Activated CD4-positive, alpha-beta T cell treated with anti-CD3 and anti-CD28 coated beads, Interleukin-2, amount 10 ng/mL, durations not matched to agents 24 days and 14 days (primary cell): ENCODE measurements at places on chromosomes 4 and X. TPM values are rescaled to one million over a fixed set of nuclear protein-coding genes. Genes with fewer than 3 reads are reported as not detected.

GRCh38 chrX:40237731-40238178 is 140.0 kb upstream of the BCOR start:
- DNase-seq = no peak

- no peak for DNase-seq
Measured at GRCh38 chr4:182310316-182310715, 67.1 kb downstream of the TENM3 start.

GRCh38 chr4:138199568-138200235 is 42.4 kb downstream of the SLC7A11 start:
- DNase-seq = no peak

DNA sequence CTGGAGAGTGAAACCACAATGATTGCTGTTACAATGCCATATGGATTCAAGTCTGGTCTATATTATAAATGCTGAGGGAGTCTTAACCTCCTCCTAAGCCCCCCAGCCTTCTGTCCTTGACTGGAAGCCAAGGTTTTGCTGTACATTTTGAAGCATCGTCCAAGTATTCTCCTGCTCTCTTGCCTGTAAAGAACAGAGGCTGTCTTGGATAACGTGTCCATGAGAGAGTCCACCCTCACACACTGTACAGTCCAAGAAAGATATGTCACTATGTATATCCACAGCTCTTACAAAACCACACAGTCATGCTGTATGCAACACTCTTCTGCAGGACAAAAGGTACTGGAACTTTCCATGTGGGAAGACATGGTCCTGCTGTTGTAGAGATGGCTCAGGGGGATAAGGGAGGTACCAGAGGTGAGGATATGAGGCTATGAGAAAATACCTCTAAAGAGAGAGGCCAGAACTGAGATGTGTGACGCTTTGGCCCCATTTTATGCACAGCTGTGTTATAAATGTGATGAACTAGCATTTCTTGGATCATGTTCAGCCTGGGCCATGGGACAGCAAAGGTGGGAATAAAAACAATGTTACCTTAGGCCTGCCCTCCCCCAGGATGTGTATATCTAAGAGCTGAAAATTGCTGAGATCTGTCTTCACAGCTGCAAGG is 678.6 kb downstream of the IQCM start:
- no peak for DNase-seq

GRCh38 chr4:72077346-72077745 is 45.5 kb downstream of the NPFFR2 start:
- DNase-seq = no peak

DNA sequence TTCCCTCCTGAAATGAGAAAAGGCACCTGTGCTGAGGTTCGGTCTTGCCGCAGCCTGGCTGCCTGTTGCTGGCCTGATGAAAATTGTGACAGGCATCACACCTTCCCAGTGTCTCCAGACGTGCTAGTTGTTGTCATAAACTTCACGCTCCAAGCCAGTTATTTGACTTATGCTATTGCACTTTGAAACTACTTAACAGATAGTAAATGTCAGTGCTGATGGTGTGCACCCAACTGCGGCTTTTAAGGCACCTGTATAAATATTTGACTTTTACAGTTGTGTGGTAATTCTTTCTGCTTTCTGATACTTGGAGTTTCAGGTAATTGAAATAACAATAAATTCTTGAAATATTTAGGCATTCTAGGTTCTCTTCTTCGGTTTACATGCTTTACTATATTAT is 1.8 kb downstream of the WWC2 start:
- DNase-seq = no peak

DNA sequence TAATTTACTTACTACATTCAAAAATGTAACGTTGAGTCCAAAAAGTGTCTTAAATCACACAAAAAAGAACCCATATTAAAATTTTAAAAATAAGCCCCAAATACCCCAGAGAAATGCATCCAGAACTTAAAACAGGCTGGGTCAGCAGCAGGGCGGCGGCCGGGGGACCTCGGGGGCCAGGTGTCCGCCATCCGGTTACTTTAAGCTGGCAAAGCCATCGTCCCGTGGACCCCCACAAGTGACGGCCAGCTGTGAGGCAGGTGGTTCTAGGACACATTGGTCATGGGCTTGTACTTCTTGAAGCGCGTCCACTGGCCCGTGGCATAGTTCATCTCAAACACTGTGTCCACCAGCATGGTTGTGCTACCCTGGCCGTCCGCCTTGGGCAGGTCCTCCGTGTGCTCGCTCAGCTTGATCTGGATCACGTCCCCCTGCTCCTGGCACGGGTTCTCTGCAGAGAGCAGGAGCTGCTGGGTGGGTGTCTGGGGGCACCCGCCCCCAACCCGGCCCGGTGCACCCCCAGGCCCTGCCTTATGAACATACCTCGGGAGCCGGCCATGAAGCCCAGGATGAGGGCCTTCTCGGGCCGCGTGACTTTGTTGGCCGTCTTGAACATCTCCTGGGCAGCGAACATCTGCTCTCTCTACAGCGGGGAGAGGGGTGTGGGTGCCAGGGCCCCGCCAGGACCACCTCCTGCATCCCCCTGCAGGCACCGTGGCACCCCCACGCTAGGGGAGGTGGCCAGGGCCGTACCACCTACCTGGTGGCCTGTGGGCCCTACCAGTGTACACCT is 25.5 kb downstream of the NELFA start:
- no peak for DNase-seq

GRCh38 chr4:38896940-38897339 is 29.3 kb downstream of the FAM114A1 start:
- DNase-seq = no peak

DNA sequence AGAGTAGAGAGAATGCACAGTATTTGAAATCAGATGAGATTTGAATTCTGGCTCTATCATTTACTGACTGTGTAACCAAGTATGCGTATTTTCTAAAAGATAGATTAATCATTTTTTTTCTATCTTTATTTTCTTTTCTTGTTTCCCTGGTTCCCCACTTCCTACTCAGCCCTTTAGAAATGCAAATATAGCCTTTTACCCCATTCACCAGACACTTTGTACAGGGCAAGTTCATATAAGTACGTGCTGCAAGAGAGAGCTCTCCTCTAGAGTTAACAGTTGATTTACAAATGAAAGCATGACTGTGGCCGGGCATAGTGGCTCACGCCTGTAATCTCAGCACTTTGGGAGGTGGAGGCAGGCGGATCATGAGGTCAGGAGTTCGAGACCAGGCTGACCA is 17.8 kb upstream of the TDO2 start:
- no peak for DNase-seq

DNA sequence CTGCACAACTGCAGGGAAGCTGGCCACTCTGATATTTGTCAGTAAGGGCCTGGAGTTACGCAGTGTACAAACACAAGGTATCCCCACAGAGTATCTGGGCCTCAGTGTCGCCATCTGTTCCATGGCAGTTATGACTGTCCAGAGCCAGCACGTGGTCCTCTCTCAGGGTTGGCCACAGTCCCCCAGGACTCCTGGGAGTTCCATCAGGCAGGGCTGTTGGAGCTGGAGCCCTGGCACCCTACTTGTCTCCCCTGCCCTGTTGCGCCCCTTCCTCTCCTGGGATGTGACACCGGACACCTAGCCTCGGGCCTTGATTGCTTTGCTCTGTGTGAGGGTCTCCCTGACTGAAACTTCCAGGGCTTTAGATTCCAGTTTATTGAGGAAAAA is 8.4 kb downstream of the HTRA3 start:
- DNase-seq = no peak

DNA sequence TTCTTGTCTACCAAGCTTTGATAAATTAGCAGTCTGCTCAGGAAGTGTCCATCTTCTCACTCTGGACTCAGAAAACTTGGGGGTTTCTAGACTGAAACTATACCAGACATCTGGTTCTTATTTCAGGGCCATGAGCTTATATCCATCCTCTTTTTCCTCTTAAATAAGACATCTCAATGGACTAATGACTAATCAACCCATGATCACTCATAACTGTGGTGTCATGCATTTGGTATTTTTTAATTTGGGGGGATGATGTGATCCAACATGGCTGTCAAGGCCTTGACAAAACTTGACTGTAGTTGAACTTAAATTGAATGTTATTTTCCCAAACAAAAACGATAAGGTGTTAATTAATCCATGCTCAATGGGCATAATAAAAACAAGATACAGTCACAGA is 87.8 kb downstream of the GPRASP3 start:
- no peak for DNase-seq

DNA sequence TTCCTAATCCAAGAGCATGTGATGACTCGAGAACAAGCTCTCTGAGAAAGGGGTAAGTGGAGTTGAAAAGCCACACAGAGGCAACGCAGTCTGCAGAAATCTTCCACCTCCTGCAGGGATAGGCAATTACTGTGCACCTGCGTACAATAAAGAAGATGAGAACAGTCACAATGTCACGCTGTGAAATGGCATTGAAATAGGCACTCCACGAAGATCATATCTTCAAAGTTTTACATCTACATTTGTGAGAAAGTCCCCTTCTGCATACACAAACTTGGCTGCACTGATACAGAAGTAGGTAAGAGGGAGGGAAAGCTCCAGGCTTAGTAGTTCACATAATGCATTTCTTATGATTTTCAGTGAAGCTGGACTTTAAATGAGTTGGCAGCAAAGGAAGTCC is 27.1 kb downstream of the DDX60L start:
- no peak for DNase-seq

DNA sequence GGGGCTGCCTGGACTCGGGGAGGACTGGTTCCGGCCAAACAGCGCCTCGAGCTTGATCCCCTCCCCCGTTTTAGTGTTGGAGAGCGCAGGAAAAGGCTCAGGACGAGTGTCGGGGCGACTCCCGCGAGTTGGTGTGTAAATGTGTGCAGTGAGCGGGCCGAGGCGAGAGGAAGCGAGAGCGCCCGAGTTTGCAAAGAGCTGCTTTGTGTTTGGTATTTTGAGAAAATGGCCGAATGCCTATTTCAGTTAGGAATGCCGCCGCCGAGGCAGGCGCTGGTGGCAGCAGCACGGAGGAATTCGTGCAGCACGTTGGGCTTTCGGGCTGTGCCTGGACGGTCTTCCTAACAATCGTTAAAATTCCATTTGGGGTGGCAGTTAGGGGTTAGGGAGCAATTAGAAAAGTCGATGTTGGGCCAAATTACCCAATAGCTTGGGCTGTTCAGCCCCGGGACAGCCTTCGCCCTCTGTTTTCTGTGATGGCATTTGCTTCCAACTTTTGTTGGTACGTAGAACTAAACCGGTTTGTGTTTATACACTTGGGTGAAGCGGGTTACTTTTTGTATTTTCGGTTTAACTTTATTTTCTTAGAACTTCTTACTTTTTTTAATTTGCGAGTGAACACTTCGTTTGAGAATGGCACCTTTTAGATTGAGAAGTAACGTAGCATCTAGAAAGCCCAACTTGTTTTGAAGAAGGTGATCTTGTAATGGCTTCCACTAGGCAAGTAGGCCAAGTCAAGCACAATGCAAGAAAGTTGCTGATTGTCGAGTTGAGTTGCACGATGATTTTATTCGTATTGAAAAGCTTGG is 1.6 kb downstream of the REST start:
- no peak for DNase-seq

- DNase-seq = no peak
Measured at GRCh38 chrX:72046447-72046846, 85.3 kb downstream of the RTL5 start.

- no peak for DNase-seq
Measured at GRCh38 chrX:150980186-150980585, 2.9 kb upstream of the HMGB3 start.

- peak; percentile 84 for DNase-seq
Measured at GRCh38 chrX:71492231-71493065, 40.5 kb upstream of the OGT start.

DNA sequence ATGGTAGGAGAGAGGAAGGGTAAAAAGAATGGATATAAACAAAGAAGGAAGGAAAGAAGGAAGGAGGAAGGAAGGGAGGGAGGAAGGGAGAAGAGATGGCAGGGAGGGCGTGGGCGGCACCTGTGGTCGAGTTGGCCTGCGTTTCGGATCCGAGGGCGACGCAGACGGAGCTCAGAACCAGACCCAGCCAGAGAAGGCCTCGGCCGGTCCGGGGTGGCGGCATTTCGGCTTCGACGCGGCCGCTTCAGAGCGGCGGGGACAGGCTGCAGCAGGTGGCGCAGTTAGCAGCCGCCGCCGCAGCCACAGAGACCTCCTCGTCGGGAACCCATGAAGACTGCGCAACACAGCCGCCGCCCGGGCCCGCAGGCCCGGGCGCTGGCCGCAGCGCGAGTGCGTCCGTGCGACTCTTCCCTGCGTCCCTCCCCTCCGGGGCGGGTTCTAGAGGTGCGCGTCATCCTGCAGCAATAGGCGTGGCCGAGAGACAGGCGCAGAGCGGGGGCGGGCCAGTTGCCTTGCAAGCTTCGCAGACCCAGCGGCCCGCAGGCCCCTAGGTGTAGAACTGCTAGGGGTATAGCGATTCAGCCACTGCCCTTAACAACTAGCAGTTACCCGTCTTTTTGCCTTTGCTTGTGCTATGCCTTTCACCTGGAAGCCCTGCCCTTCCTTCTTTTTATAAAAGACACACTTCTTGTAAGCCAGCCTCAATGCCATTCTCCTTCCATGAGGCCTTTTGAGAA is at the start of gene IDS:
TSS of gene IDS (minus strand) at position 392 of the 737 bp plus-strand sequence. CDS start at position 223, 169 bp downstream.
- DNase-seq = peak; percentile 97

DNA sequence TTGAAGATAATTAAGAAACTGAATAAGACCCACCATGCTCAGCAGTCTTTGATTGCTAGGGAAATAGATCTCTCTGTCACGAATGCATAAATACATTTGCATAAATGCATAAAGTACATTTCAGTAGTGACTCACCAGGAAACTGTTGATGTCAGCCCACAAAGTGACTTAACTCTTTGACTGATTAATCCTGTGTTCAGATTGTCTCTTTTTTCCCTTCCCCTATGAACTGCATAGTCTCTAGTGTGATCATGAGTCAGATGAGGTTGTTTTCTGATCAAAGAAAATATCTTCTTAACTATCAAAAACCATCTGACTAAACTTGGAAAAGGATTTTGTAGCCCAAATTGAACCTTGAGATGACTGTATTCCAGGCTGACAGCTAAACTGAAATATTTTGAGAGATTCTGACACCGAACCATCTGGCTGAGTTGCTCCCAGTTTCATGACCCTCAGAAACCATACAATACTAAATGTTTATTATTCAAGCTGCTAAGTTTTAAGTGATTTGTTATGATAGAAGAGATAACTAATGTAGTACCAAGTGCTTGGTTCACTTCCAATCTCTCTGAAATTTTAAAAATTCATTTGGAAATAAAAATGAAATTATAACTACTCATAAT is 1381.5 kb upstream of the AGA start:
- no peak for DNase-seq

GRCh38 chr4:48804584-48805301 is 24.7 kb upstream of the FRYL start:
- no peak for DNase-seq

DNA sequence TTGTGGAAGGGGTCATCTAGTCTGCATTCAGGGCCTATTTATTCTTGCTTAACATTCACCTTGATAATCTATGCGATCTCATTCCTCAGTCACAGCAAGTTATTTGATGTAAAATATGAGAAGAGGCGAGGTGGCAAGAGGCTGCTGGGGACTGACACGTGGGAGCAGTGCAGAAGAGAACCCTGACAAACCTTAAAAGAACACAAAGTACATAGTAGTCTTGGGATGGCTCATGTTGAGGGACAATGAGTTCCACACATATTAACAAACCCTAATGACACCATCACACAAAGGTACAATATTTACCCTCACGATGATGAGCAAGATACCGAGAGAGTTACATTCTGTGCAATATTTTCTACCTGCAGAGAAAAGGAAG is 57.5 kb downstream of the MAML3 start:
- no peak for DNase-seq

- no peak for DNase-seq
Measured at GRCh38 chr4:67685532-67685859, 15.5 kb downstream of the UBA6 start.

- DNase-seq = no peak
Measured at GRCh38 chrX:39834600-39834999, 263.2 kb downstream of the BCOR start.

The HS3ST1 gene
- 0.23 and 0.66 TPM in 2 replicates for total RNA-seq

The RHOH gene
- total RNA-seq = 98.1 and 107 TPM in 2 replicates
